ENCODE measurements at places on chromosomes 7 and 10.

DNA sequence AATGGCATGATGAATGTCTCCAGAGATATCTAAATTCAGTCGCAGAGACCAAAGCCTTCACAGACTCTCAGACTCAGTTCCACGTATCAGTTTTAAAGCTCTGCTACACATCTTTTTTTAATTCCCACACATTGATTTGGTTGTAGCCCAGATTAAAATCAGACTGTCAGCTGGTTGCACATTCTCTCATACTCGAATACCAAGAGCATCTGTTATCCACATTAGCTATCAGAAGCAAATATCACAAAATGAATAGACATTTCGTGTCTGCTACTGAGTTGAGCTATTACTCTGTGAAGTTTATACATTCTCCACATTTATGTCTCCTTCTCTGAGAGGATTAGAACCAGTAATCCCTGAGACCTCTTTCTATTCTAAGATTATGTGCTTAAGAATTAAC, 229.2 kb downstream of the GPAM start:
- DNase-seq: no peak

DNA sequence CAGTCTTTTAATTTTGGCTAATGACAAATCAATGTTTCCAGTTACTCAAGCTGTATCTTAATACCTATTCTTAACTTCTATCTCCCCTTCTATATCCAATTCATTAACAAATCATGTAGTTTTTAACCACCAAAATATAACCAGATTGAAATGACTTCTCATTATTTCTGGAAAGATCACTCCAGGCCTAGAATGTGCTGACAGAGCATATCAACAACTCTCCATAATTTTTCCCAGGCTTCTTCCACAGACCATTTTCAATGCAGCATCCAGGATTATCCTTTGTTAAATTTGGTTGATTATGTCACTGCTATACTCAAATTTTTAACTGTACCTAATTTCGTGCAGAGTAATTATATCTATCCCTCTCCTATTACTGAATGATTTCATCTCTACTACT, 704.1 kb downstream of the PCDH15 start:
- DNase-seq: no peak

DNA sequence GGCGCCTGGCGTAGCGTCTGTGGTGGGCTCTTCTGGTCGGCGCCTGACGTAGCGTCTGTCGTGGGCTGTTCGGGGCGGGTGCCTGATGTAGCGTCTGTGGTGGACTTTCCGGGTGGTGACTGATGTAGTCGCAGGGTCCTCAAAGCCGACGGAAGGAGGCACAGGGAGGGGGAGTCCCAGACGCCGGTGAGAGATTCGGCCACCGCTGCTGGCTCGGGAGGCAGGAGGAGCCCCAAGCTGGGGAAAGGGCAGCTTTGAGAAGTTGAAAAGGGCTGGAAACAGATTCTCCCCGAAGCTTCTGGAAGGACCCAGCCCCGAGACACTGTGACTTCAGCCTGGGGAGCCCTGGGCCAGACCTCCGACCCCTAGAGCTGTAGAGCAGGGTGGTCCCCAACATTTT, 105.7 kb downstream of the DNAJB6 start:
- DNase-seq: no peak

DNA sequence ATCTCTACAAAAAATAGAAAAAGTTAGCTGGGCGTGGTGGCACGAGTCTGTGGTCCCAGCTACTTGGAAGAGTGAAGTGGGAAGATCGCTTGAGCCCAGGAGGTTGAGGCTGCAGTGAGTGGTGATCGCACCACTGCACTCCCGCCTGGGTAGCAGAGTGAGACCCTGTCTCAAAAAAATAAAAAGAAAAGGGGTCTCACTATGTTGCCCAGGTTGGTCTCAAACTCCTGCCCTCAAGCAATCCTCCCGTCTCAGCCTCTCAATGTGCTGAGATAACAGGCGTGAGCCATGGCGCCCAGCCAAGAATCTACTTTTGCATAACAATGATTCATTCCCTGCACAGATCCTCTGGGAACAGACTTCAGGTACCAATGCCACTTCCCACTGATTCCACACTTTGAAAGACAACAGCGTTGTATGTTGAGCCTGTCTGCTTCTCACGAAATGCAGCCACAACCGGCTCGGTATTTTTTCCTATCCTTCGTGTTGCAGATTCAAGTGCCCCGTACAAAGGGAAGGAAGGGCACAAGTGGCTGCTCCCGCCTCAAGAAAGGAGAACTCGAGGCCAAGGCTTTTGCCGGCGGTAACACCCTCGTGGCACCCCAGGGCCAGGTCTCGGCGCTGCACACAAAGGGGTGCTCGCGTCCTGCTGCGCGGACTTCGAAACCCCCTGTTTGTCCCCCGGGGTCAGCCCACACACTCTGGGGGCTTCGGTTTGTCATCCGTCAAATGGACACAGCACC, 745 bp downstream of the DAGLB start:
- DNase-seq: peak; percentile 16

DNA sequence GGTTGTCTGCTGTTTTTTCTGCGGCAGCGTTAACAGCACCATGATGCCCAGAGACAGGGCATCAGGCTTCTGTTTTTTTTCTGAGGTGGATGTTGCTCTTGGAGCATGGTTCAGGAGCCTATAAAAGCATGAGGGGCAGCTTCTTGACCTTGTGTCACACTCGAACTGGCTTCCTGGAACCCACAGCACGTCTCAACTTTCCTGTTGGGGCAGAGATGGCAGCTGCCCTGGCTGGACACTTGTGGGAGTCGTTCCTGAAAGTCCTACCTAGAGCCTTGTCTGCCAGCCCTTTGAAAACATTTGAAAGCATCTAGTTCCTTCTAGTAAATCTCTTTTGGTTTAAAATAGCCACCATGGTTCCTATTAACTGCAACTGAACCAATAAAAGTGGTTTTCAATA, 28.9 kb upstream of the PRKAG2 start:
- no peak for DNase-seq

- no peak for DNase-seq
Measured at GRCh38 chr10:127041552-127041951, 136.3 kb downstream of the DOCK1 start.

GRCh38 chr7:15891151-15891881, 204.8 kb upstream of the MEOX2 start:
- no peak for DNase-seq

DNA sequence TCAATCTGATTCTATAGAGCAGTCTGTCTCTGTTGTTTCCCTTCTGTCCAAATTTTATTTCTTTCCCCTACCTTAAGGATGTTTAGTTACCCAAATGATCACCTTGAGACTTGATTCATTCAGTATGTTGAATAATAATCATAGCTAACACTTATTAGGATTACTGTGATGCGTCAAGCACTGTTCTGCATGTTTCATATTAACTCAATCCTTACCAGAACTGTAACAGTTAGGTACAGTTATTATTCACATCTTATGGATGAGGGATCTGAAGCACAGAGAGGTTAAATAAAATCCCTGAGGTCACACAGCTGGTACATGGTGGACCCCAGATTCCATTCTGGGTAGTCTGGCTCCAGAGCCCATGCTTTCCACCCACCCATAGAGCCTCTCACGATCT, 97.9 kb upstream of the SAMD8 start:
- no peak for DNase-seq

Data from activated CD8-positive, alpha-beta memory T cell treated with anti-CD3 and anti-CD28 coated beads for 48 hours (primary cell).